Left ventricle myocardium superior (tissue), 1 donor: ENCODE measurements at places on chromosomes 5 and 9. TPM values are rescaled to one million over a fixed set of nuclear protein-coding genes. Genes with fewer than 3 reads are reported as not detected.

DNA sequence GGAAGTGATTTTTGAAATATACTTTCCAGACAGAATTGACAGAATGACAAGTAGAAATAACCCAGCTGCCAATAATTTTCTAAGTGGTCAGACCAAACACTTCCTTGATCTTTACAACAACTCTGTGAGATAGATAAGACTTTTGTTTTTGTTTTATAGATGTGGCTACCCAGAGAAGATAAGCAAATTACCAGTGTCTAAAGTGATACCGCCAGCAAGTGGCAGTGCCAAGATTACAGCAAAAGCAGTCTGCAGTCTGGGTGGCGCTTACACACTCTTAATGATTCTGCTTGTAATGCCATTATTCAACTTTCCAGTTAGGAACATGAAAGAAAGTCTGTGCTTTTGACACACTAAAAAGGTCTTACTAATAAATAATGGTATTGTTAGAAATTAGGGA, 92.1 kb downstream of the HCN1 start:
- peak; percentile 20 for DNase-seq

DNA sequence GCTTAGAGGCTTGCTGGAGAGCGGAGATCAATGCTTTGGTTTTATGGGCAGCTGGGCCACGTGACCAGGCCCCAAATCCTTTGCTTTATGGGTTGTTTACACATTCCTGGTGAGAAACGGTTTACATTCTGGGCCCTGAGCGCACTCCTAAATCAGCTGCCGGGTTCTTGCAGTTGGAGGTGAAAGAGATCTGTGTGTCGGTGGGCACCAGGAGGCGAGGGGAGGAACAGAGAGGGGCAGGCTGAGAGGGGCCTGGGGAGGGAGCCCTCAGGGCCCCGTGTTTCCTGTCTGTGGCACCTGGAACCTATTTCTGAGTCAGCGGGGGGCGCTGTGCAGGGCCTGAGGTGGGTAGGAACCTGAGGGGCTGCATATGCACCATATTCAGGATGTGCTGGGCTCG, 63.5 kb upstream of the HAND1 start:
- no peak for DNase-seq

DNA sequence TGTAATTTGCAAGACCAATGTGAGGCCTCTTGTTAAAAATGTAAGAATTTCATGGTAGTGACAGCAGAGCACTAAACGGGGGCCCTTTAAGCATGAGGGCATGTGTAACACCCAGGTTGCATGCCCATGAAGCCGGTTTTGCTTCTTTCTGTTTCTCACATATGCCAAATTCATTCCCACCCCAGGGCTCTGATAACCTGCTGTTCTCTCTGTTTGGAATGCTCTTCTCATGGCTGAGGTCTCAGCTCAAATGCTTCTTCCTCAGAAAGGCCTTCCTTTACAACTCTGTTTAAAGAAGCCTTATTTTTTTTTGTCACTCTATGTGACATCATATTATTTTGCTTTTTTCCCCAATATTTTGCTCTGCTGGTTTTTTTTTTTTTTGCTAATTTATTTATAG, 369.0 kb downstream of the KIAA0825 start:
- no peak for DNase-seq

GRCh38 chr5:104237586-104237985, 675.0 kb upstream of the NUDT12 start:
- no peak for DNase-seq

GRCh38 chr5:153546566-153546965, 56.1 kb downstream of the GRIA1 start:
- no peak for DNase-seq

DNA sequence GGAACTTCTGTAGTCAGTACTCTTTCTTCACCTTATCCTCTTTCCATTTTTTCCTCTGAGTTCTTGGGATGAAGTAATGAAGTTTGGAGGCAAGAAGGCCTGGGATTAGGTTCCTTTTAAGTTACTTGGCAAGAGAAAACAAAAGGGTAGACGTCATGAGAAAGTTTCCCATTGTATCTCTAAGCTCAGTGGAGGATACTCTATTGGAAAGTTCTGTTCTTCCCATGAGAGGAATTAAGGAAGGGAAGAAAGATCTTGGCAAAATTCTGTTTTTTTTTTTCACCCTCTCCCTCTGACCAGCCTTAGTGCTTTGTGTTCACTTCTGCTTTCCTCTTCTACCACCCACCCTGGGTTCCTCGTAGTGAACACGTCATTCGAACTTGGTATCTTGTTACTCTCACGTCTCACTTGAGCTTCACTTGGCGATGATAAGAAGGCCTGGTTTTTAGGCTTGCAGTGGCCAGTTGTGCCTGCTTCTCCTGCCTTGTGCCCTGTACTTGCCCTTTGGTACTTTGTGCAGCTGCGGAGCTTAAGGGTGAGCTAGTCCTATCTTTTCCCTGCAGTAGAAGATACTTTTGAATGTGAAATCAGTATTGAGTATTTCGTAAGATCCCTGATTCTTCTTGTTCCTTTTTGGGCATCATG, 67.0 kb downstream of the ARHGAP26 start:
- no peak for DNase-seq

DNA sequence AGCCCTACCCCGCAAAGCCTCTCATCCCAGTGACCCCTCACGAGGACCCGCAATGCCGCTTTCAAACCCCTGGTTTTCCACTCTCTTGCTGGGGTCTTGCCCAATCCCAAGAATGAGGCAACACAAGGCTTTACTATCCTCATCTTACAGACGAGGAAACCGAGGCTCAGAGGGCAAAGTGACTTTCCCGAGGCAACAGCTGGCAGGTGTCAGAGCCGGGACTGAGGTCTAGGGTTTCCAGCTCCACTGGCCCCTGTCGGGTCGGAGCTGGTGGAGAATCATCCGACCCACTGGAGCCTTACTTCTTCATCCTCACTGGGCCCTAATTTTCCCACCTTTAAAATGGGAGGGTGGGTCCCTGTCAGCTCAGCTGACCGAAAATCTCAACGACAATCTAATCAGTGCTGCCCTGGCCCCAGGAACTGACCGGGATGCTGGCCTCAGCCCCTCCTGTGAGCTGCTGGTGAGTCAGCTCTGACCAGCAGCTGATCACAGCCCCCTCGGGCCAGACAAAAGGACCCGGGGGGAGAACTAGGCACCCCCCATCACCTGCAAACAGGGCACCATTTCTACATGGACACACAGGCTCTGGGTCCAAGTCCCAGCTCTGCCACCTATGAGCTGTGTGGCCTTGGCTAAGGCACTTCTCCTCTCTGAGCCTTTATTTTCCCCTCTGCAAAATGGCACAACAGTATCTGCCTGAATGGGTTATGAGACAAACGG, 72.7 kb upstream of the STXBP1 start:
- no peak for DNase-seq

Gene F2RL2
- 0.27 TPM for total RNA-seq

Gene PCDHGB1
- total RNA-seq, result 7.1 TPM

Gene FOCAD
- total RNA-seq, result 29.0 TPM

Gene SPATA31E1
- not detected for total RNA-seq

Gene ISOC1
- 142 TPM for total RNA-seq

Gene SLC6A7
- not detected for total RNA-seq
